ENCODE measurements at places on chromosomes 6 and 20.

GRCh38 chr20:62428396-62429295 lies 1.3 kb upstream of the RBBP8NL start:
- no peak for DNase-seq

DNA sequence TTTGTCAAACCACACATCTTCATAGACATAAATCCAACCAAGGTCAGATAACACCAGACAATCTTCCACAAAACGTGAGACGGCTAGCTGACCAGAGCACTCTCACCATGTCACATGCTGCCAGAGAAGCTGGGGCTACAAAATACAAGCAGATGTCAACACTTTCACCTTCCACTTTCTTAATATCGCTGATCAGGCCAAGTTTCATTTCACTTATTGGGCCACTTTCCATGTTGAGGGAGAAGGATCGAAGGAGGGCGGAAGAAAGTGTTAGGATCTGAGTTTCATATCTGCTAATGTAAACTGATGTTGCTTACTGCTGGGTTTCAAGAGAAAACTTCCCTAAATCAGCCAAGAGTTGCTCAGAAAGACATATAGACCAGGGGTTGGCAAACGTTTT lies 177.0 kb upstream of the PRDM1 start:
- no peak for DNase-seq

- DNase-seq = no peak
Observed at GRCh38 chr6:37541346-37541745, 41.7 kb upstream of the CCDC167 start.

GRCh38 chr6:79613912-79614311 lies 17.2 kb upstream of the SH3BGRL2 start:
- no peak for DNase-seq

DNA sequence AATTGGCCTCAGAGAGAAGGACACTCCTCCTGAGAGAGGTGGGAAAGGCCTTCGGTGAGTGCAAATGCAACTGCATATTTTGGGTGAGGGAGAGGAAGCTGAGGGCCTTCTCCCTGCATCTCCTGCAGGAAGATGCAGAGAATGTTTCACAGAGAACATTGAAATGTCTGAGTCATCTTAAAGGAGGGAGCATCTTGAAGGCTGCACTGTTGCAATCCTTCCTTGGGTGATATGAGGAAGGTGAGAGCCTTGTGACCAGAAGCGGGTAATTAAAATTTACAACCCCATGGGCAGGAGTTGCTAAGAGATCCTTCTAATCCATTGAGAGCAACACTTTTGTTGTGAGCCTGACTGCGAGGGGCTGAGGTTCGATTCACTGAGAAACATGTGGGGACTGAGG lies 375.7 kb upstream of the MARCKS start:
- no peak for DNase-seq

DNA sequence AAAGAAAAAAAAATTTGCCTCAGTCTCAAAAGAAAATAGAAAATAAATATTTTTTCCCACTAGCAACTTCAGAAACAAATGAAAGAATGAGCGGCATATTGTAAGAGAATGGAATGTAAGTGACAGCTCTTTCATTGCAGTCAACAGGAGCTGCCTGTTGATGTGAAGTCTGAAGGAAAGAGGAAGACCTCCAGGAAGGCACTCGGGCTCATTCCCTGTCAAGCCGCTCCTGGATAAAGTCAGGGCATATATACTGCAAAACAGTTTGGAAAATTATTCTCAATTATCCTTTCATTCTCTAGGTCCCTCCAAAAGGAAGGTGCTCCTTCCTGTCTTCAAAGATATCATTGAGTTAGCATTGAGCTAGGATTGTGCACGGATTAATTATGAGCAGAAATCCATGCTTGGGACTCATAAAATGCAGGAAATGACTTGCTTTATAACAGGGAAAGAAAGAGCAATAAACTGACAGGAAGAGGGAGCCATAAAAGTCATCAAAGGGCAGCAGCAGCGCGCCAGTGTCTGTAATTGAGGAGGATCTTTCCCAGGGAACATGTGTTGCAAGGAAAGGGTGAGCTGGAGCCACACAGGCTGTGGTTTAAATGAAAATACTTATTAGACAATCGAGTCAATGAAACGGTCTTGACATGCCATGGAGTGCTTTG lies 218.2 kb downstream of the C6orf118 start:
- no peak for DNase-seq

DNA sequence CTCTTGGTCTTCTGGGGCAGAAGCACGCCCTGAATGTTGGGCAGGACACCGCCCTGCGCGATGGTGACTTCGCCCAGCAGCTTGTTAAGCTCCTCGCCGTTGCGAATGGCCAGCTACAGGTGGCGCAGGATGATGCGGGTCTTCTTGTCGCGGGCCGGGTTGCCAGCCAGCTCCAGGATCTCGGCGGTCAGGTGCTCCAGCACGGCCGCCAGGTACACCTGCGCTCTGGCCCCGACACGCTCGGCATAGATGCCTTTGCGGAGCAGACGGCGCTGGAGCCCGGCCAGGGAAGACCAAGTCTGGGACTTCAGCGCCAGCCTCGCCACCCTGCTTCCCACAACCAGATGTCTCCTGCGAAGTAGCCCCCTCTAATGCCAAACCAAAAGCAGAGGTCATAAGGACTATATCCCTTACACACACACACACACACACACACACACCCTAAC lies 8.0 kb upstream of the SLC17A3 start:
- DNase-seq = peak; percentile 65

DNA sequence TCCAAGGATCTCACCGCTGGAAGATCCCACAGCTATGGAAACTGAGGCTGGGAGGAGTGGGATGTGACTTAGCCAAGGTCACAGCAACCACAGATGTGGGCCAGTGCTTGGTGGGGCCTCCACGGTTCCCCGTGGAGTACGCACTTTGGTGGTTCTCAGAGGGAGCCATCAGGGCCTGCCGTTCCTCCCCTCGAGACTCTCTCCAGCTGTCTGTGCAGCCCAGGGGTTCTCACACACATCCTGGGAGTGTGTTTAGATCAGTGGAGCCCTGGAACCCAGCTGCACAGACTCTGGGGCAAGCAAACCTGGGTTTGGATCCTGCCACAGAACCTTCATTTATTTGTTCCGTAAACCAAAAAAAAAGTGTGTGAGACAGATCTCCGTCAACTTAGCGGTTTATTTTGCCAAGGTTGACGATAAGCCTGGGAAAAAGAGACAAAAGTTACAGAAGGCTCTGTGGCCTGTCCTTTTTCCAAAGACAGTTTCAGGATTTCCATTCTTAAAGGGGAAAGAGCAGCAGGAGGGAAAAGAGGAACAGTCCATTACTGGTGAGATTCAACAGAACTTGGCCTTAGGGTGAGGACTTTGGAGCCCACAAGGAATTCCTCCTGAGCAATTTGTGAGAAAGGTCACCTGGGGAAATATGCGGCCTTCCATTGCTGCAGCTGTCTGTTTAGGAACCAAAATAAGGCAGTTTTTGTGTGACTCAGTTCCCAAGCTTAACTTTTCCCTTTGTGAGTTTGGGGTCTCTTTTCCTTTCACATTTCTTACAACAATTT lies 13.6 kb upstream of the MYMX start:
- no peak for DNase-seq

DNA sequence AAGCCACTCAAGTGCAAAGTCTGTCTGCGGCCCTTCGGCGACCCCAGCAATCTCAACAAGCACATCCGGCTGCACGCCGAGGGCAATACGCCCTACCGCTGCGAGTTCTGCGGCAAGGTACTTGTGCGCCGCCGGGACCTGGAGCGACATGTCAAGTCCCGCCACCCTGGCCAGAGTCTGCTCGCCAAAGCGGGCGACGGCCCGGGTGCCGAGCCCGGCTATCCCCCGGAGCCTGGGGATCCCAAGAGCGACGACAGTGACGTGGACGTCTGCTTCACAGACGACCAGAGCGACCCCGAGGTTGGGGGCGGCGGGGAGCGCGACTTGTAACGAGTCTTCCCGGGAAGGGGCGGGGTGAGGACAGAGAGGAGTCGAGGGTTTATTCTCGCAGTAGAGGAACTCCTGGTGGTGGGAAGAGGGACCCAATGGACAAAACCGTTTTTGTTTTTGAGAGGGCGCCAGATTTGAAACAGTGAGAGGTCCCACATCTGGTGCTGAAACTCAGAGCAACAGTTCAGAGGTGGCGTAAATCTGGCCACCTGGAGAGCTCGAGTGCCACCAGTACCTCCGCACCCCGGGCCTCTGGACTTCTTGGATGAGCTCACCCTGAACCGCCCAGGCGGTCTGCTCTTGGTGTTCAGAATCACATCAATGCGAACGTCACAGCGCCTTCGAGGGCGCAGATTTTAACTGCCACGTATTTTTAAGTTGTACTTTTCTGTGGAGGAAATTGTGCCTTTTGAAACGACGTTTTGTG lies 8.0 kb downstream of the PRDM13 start:
- no peak for DNase-seq

- no peak for DNase-seq
Observed at GRCh38 chr6:158848490-158848895, 29.3 kb upstream of the EZR start.

DNA sequence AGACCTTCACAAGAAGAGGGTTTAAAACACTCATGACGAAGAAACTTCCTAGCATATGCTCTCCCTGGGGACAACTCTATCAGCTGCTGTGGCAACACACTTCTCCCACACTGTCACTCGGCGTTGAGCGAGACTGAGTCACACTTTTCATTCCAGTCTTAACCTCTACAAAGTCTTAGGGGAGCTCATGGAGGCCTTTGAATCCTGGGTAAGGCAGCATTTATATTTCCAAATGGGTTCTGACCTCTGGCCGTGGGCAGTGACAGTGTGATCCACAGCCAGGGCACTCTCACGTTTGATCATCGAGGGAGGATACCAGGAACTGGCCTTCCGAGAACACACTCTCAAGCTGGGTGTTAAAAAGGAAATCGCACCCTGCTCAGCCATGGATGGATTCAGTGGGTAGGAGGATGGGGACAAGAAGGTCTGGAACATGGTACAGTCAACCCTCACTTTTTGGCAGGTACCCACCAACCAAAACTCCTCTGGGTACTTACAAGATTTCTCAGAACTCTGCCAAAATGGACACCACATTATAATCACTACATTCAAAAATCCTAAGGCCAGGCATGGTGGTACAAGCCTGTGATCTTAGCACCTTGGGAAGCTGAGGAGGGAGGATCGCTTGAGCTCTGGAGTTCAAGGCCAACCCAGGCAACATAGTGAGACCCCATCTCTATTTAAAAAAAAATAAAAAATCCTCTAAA lies 19.6 kb downstream of the RRBP1 start:
- no peak for DNase-seq

GRCh38 chr6:26576929-26577719 lies 19.6 kb upstream of the ABT1 start:
- DNase-seq = peak; percentile 62

DNA sequence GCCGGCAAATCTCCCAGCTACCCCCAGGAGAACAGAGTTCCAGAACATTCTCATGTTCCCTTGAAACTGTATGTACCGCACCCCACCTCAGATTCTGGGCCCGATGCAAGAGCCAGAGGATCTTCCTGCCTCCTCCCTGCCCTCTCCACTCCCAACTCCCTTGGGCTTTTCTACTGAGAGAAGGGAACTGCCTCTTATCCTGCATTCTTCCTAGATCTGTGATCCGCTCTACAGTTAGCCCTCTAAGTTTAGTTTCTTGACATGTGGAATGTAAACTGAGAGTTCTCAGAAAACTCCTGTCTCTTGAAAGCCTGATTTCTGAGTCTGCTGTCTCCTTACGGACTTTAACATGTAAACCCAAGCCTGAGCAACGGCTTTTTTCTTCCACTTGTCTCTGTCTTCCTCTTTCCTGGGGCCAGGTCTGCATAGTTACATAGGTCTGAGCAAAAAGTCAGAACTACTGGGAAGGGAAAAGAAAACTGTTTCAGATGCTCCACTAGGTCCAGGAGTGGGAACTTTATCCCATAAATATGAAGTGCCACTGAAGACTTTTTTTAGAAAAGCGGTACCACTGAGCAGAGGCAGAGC lies 86.5 kb upstream of the TNFAIP3 start:
- DNase-seq = no peak

DNA sequence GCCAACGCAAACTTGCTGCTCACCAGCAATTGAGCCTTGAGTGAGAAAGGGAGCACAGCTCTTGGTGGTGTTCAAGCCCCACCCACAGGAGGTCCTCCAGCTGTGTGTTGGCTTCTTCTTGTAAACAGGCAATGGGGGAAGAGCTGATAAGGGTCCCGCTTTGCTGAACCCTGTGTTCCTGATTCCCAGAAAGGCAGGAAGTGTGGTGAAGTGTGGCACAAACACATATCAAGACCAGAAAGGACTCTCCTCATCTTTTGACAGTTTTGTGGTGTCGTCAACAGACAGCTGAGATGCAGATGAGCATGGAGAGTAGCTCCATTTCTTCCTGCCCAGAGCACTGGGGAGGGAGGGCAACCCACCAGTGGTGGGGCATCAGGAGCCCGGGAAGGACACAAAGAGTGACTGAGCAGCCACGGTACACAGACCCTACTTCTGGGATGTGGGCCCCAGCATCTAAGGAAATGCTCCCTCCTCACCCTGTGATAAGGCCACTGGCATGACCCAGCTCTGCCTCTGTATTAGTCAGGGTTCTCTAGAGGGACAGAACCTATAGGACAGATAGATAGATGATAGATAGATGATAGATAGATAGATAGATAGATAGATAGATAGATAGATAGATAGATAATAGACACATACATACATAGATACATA lies 188.9 kb upstream of the TAB2 start:
- no peak for DNase-seq

GRCh38 chr6:159790149-159790955 lies at the start of gene MRPL18:
Gene MRPL18, plus strand, starts transcription at chr6:159790467. Its CDS starts 121 bp downstream, at chr6:159790588.
- DNase-seq = peak; percentile 80

- no peak for DNase-seq
Observed at GRCh38 chr20:47691625-47692024, 93.7 kb downstream of the SULF2 start.

DNA sequence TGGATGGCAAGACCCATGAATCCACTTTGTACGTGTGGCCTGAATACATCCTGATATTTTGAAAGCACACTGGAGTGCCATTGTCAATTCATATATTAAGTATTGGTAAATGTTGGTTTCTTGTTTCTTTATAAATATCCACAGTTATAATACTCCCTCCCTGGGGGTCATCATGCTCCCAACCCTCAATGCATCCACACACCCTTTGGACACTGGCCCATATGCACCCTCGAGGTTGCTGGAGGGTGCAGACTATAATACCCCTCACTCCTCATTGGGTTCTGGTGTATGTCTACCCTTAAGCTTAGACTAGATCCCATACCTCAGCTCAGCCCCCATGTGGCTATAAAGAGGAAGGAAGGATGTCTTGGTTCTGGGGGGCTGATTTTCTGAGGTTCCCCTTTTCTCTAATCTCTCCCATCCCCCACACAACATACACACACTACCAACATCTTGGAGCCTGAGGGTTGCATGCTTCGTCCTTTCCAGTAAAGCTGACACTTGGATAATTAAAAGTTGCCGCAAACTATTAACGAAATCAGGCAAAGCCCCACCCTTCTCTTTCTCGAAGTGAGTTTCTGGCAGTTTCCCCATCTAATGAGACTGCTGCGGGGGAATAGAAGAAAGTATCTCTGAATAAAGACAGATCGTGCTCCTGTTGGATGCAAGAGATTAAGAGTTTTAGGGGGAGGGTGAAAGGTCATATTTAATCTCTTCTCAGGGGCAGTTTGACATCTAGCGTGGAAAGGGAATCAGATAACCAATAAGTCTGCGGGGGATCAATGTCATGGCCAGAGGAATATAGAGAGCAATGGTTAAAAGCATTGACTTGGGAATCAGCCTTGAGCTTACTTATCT lies 7.4 kb downstream of the PIM1 start:
- no peak for DNase-seq

DNA sequence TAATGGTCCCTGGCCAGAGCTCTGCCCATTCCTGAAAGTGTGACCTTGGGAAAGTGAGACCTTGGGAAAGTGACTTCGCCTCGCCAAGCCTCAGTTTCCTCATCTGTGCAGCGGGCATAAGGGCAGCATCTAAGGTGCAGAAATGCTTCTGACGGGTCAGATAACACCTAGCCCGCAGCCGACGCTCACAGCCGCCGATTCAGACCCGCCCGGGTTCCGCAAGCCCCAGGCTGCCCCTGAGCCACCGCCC lies 486 bp downstream of the FKBP1A start:
- DNase-seq = no peak
